ENCODE measurements at places on chromosomes 13 and 19.

- peak; percentile 91 for DNase-seq
Observed at GRCh38 chr19:43533546-43534304, 737 bp downstream of the ZNF575 start.

GRCh38 chr19:56917529-56917928 lies 77.0 kb upstream of the PEG3 start:
- no peak for DNase-seq

DNA sequence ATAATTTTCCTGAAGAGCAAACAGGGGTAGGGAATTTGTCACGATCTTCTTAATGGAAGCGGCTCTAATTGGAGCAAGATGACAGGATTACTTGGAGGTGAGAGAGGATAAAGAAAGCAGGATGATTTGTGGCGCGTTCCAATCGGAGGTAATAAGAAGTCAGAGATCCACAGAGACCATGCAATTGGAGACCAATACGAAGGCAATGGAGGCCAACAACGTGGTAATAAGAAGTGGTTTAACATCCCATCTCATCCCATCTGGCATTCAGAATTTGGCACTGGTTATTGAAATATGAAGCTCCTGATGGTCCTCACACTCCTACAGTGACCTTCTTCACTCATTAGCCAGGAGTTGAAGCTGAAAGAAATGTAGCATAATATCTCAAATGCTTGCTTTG lies 130.6 kb downstream of the DLEU7 start:
- no peak for DNase-seq

GRCh38 chr13:98576200-98576945 lies 534 bp downstream of the STK24 start:
- peak; percentile 23 for DNase-seq

DNA sequence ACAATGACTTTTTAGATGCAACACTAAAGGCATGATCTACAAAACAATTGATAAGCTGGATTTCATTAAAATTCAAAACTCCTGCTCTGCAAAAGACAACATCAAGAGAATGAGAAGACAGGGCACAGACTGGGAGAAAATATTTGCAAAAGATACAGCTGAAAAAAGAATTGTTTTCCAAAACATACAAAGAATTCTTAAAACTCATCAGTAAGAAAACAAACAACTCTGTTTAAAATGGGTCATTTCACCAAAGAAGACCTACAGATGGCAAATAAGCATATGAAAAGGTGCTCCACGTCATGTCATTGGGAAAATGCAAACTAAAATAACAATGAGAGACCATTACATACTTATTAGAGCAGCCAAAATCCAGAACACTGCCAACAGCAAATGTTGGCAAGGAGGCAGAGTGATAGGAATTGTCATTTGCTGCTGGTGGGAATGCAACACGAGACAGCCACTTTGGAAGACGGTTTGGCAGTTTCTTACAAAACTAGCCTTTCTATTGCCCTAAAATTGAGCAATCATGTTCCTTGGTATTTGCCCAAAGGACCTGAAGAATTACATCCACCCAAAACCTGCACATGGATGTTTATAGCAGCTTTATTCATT lies 39.2 kb downstream of the FLT1 start:
- DNase-seq = no peak

DNA sequence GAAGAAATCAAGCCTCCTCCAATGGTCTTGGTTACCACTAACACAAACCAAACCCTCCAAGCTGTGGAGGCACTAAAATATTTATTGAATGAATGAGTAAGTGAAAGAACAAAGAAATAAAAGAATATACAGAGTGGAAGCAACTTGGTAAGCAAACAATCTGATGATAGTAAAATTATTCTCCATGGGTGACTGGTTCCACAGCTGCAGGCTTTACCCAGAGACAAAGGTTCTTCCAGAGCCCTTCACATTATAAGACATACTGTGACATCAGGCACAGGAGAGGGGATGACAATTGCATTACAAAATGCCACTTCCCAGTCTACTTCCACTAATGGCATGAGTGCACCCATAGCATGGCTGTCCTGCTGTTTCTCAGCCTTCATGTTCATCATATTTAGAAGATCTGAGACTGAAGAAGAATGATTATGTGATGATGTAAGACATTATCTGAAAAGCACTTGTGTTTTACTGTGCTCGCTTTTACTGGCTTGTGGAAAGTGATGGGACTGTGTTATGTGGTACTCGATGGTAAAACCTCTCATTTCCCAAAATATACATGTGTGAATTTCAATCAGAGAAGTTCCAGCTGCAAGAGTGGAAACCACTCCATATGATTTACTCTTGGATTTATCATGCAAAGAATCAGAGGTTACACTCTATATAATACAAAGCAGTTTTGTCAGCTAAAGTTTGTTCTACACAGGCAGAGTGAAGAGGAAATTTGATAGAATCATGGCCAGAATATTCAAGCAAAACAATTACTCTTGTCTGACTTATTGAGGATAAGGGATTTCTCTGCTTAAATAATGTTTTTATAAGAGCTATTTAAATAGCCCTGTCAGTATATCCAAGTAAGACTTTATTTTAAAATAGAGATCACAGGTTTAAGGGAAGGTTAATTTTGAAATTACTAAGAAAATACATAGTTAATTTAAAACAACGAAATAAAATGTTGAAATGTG lies 220.2 kb upstream of the NBEA start:
- no peak for DNase-seq

- no peak for DNase-seq
Observed at GRCh38 chr19:14416817-14417231, 2.3 kb downstream of the DDX39A start.

- DNase-seq = no peak
Observed at GRCh38 chr19:48746738-48747575, at the start of gene IZUMO1. Gene IZUMO1 (minus strand): TSS chr19:48746909. CDS start chr19:48745859, 1,050 bp downstream.

GRCh38 chr13:23824371-23824770 lies 64.8 kb downstream of the MIPEP start:
- DNase-seq = no peak

DNA sequence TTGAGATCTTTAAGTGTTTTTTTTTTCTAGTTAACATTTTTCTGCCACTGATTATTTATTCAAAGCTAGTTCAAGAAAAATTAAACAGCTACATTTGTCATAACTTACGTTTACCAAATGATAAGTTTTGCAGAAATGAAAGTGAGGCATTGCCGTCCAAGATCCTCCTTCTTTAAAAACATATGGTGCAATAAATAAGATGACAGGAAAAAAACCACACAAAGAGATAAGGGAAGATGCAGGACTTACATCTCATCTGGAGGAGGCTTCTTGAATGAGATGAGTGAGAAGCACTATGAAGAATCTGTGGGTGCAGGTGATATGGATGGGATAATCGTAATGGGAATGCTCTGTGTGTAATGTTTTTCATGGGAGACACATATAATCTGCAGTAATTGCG lies 12.4 kb downstream of the TNFSF13B start:
- no peak for DNase-seq

GRCh38 chr19:58328999-58329398 lies 2.2 kb downstream of the ZSCAN22 start:
- no peak for DNase-seq

DNA sequence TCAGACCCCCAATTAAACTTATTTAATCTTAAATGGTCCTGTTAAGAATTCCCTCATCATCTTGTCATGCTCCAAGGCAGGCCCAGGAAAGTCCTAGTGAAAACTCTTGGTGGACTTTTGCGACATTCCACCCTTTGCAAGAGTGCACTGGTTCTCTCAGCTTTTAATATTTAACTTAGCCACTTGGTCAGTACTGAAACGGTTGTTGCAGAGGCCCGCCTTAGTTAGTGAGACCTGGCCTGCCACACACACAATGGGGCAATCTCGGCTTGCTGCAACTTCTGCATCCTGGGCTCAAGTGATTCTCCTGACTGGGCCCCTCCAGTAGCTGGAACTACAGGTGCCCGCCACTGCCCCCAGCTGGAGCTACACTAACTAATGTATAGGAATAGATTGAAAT lies 1366.0 kb downstream of the UQCRFS1 start:
- no peak for DNase-seq

- DNase-seq = no peak
Observed at GRCh38 chr19:43636121-43636683, 3.4 kb downstream of the CADM4 start.

GRCh38 chr19:56301155-56301554 lies 13.5 kb downstream of the ZSCAN5A start:
- no peak for DNase-seq

DNA sequence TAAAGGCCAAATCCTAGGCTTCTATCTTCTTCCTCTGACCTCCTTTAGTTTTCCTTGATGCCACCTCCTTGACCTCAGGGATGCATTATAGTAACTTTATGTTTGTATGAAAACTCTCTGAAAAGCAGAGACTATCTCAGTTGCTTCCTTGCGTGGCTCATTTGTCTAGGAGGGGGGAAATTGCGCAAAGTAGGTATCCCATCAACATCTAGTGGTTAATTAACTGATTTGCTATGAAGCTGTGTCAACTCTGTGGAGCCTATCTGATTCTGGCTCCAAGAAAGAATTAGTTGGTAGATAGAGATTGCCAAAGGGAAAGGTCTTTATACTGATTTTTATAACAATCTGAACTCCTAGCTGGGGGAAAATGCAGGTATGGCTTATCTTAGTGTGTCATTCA lies 82.1 kb upstream of the FRY start:
- DNase-seq = no peak

DNA sequence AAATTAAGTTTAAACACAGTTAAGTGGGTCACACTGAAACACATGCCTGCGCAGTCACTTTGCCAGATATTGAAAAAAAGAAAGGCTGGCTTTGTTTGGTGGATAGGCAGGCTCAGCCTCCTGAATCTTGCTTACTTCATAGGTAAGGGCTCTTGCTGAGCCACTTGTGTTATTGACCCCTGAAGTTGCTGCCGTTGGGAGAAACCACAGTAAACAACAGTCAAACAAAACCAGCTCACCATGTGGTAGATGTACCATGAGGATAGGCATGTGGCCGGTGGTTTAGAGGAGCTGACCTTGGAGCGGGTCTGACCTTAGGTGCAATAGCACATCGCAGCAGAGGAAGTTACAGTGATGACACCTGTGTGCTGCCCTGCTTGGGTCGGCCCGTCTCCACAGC lies 52.2 kb downstream of the SPATA13 start:
- peak; percentile 3 for DNase-seq

DNA sequence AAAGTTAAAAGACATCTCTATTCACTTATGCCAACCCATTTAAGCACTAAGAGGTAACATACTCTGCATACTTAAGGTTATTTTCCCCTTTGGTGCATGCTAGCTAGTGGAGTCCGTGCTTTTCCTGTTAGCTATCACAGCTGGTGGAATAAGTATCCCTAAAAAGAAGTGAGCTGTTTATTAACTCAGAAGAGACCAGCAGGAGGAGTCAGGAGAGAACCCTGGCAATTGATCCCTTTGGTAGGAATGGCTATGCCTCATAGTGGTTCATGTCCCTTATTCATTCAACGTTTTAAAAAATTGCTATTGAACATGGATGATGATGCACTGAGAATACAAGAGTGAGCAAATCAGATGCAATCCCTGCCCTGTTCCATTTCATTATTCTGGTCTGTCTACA lies 12.4 kb upstream of the NEK5 start:
- no peak for DNase-seq

GRCh38 chr13:71291842-71292146 lies 575.2 kb downstream of the DACH1 start:
- DNase-seq = no peak

GRCh38 chr13:110760611-110761010 lies 47.1 kb downstream of the ING1 start:
- DNase-seq = no peak

DNA sequence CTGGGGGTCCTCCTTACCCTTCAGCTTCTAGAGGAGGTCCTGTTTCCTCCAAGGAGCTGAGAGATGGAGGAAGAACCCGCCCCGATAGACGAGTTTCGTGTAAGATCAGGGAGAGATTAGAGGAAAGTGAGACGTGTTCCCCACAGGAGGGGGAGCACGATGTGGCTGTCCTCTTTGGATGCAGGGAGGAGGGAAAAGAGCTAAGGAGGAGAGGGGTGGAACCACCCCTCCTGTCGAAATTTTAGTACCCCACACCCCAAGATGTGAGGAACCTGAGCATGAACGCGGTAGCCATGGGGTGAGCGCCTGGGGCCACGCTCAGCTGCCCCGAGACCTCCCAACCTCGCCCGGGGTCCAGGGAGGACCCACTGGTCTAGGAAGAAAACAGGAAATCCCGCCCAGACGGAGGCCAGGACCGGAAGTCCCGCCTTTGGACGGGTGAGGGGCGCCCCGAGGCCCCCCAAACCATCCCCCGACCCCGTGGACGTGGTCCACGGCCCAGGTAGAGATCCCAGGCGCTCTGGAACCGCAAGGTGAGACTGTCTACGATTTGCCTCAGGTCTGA lies 1.2 kb downstream of the AKT1S1 start:
- peak; percentile 32 for DNase-seq

- DNase-seq = no peak
Observed at GRCh38 chr19:41810301-41810700, 13.9 kb downstream of the CEACAM3 start.

DNA sequence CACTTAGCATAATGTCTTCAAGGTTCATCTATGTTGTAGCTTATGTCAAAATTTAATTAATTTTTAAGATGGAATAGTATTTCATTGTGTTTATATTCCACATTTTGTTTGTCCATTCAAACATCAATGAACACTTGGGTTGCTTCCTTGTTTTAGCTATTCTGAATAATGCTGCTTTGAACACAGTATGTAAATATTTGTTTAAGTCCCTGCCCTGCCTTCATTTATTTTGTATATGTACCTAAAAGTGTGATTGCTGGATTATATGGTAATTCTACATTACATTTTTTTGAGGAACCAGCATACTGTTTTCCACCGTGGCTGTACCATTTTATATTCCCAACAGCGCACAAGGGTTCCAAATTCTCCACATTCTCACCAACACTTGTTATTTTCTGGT lies 17.6 kb upstream of the SUCLA2 start:
- DNase-seq = no peak

DNA sequence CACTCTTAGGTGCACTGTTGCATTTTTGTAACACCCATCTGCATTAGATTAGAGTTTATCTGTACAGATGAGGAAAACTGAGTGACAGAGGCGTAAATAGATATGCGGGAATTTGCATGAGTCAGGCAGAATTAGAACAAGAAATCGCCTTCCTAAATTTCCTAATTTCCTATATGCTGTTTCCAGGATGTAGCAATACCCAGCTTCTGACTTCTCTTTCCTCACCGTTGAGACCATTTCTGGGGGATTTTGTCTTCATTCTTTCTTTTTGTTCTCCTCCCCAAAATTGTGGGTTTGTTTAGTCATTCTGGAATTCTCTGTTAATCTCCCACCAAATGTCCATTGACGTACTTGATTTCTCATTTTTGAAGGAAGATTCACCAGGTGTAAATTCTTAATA lies 10.6 kb upstream of the ZNF792 start:
- no peak for DNase-seq

DNA sequence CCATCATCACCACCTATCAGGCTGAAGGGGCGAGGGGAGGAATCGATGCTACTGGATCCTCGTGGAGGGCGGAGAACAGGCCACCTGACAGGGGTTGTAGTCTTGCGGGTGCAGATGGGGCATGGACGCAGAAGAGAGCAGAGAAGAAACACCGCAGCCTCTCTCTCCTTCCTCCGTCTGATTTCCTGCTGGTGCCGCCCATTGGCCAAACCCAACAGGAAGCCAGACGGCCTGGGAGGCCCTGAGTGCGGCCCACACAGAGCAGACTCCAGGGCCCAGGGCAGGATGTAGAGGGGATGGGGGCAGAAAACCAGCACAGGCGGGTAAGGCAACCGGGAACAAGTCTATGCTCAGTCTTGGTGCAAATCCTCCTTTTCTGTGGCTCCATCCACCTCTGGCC lies 15.4 kb downstream of the CEBPA start:
- DNase-seq = no peak

All from NCI-H345 (cell line).